Left ventricle myocardium superior (tissue), 1 donor: ENCODE measurements at places on chromosomes 5 and 9.

GRCh38 chr9:121026768-121027167, 23.3 kb downstream of the C5 start:
- DNase-seq = no peak

- DNase-seq = no peak
These were observed 1.8 kb downstream of the SLC25A51 start for GRCh38 chr9:37902131-37902530.

DNA sequence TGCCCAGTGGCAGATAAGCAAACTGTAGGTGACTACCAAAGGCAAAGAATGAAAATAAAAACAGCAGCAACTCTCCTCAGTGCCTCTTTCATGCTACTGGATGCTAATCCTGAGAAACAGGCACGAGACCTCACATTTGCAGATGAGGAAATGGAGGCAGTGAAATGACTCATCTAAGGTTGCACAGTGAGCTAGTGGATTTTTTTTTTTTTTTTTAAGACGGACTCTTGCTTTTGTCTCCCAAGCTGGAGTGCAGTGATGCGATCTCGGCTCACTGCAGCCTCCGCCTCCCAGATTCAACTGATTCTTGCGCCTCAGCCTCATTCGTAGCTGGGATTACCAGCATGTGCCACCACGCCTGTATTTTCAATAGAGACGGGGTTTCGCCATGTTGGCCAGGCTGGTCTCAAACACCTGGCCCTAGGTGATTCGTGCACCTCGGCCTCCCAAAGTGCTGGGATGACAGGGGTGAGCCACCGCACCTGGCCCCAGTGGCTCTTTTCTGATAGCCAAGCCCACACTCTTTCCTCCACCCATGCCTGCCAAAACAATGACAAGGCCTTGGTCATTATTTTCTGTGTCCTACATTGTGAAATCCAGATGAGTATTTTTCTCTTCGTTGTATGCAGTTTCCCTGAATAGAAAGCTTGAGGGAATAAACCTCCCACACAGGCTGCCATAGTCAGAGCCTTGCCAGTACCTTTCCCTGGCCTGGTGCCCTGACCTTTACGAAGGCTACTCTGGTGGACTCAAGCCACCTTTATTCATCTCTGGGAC, 19.2 kb downstream of the DOCK2 start:
- DNase-seq = peak; percentile 55

DNA sequence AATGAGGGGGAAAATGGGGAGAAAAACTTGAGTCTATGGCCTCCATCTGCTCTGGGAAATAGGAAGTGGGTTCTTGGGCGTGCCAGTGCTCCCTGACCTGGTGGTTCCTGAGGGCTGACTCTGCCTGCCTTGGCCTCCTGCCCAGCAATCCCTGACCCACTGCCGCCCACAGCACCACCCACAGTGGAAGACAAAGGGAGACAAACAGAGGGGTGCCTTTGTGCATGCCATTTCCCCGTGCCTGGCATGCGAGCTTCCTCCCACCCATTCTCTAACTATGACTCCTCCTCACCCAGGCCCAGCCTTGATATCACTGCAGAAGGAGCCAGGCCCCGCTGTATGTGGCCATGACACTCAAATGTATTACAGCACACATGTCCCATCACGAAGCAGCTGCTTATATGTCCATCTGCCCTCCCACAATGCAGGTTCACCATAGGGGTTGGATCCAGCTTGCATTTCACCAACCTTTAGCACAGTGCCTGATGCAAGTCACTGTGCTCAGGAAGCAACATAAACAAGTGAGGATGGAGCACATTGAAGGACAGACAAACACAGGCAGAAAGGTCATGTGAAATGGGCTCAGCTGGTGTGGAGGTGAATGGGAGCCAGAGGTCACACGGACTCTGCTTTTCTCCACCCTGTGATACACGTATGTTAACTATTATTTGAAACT, 84.4 kb downstream of the ADRB2 start:
- DNase-seq = peak; percentile 32

- no peak for DNase-seq
These were observed 2.6 kb downstream of the POLK start for GRCh38 chr5:75514323-75514722.

DNA sequence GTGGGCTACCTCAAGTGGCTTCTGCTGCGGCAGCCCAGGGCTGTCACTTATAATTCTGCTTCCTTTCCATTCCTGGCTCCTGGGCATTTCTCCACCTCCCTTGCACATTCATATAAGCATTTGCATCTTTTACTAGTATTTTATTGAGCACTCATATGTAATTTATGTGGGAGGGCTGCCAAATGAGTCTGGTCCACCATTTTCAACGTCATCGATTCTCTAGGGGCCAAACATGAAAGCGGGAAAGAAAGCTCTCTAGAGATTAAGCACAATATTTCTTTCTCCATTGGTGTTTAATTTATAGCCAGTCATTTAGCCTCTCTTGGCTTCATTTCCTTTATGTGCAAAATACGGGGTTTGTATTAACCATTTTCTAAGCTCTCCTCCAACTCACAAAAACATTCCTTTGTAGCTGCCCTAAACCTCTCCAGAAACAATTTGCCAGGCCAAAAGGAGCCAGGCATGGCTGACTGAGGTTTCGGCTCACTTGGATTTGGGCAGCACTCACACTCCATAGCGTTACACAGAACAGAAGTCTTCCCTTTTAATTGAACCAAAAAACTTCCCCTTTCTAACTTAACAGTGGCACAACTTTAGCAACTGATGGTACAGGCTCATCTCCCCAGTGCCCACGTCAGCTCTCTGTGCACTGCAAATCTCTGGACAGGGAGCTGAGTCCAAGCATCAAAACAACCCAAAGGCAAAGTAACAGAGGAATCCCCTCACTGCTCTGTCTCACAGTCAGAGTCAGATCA, 183.5 kb downstream of the ROR2 start:
- no peak for DNase-seq

DNA sequence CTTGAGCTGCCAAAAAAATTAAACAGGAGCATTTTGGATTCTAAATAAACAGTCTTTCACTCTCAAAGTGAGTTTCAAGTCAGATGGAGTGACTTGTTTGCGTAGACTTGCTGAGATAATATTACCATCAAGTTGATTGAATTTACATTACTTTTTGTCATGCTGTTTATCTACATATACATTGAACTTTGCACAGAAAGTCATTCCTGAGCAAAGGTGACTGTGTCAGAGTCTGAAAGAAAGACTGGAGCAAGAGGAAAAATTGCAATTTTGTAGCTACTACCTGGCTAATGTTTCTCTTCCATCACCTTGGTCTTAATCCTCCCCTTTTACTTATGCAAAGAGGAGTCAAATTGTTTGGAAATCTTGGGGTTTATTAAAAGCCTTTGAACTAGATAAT, 179.4 kb downstream of the PTTG1 start:
- no peak for DNase-seq

GRCh38 chr5:178232124-178232919, at the start of gene PHYKPL:
Gene PHYKPL (minus strand): TSS chr5:178232802. CDS start chr5:178232550, 252 bp downstream.
- DNase-seq = peak; percentile 86

DNA sequence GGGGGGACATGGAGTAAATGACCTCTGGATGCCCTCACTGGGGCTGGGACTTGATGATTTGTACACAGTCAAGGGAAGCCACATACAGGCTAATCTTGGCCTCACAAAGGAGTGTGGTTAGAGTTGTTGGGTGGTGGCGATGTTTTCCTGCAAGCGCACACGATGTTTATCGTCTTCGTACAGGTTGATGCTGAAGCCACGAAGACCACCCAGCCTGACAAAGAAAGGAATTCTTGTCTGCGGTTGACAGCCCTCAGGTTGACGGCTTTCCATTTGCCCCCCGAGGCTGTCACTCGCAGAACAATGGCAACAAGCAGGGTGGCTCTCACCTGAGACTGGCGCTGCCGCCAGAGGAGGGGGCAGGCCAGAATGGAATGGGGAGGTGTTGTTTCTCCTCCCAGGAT, 14.1 kb upstream of the XPA start:
- DNase-seq = no peak

DNA sequence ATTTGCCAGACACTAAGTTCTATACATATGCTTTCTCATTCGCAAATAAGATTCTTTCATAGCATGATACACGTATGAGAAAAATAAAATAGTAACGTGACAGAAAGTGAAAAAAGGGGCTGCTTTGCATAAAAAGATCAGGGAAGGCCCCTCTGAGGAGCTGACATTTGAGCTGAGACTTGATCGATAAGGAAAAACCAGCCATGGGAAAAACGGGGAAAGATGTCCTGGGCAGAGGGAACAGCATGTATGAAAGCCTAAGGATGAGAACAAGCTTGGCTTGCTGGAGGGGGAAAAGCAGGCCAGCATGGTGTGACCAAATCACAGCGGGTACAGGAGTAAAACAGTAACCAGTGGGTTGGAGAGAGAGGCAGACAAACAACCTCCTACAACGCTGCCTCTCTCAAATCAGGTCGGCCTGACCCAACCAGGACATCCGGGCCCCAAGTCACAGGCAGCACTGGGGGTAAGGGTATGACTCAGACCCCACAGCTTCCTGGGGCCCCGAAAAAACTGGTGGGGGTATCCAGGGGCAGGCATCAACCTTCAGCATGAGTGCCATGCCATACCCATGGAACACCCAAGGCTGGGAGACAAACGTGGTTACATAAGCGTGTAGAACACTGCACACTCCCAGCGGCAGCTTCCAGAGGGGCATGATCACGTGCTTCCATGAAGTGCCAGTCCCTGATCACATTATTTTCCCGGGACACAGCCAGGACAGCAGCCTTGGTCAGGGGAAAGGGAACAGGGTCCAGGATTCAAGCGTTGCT, 2.2 kb downstream of the TNIP1 start:
- DNase-seq = peak; percentile 50

GRCh38 chr5:133868946-133869518, 99.4 kb downstream of the C5orf15 start:
- DNase-seq = peak; percentile 86

DNA sequence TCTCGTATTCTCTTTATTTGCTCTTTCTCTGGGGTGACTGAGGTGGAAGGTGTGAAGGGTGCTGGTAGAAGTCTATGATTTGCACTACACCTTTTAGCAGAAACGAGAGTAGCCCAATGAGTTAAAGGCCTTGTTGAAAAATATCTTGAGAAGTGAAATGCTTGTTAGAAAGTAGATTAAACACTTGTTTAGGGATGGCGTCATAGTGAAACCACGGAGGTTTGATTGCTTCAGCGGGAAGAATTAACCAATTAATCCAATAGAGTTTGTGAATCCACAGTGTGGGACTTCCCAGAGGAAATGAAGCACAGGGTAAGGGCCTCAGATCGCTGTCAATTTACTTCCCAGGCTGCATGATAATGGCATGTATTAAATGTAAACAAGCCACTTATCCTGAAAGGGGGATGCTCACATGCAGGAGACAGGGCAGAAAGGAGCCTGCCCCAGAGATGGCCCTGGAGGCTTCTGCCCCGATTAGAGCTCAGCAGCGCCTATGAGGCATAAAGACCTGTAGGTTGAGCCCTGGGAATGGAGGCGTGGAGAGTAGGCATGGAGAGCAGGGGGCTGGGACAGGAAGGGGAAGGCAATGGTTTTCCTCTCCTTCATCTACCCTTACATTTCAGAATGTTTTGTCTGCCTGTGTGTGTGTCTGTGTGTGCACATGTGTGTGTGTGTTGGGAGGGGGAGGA, 1.5 kb downstream of the FAM170A start:
- no peak for DNase-seq

- DNase-seq = no peak
These were observed 22.2 kb downstream of the RALGDS start for GRCh38 chr9:133098871-133099270.

GRCh38 chr9:8762479-8763085, 963.0 kb upstream of the DMAC1 start:
- no peak for DNase-seq

DNA sequence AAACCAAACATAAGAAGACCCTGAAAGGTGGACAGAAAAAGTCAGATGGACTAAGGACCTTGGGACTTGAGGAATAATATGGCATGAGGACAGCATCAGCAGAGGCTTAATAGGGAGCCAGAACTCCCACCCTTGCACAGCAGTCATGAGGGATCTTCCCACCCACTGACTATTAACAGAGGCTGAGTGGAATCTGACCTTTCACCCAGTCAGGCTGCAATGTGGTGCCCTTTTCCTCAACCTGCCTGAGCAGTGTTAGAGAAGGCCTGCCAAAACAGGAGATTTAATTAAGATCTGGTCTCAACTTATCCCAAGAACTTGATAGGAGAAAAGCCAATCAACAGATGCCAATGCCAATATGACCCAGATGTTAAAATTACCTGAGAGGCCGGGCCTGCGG, 481.9 kb downstream of the KDM4C start:
- DNase-seq = no peak

GRCh38 chr5:83653669-83654068, 67.0 kb downstream of the HAPLN1 start:
- no peak for DNase-seq

- DNase-seq = no peak
These were observed 27.1 kb downstream of the HNRNPH1 start for GRCh38 chr5:179596421-179596820.

DNA sequence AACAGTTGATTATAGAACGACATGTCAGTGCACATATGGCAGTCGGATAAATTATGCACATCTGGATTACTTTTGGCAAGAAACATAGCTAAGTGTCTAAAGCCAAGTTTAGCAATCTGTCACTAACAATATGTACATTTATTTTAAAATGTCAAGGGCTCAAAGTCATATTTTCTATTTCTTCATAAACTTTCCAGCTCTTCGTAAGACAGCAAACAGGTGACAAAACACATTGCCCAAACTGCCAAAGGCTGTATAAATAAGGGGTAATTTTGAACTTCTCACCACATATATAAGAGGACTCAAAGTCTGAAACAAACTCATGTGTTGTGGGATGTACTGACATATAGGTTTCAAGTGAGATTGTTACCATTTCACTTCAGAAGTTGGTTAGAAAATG, 237.2 kb downstream of the ARL15 start:
- no peak for DNase-seq

GRCh38 chr9:17800418-17800817, 221.6 kb downstream of the SH3GL2 start:
- DNase-seq = no peak

DNA sequence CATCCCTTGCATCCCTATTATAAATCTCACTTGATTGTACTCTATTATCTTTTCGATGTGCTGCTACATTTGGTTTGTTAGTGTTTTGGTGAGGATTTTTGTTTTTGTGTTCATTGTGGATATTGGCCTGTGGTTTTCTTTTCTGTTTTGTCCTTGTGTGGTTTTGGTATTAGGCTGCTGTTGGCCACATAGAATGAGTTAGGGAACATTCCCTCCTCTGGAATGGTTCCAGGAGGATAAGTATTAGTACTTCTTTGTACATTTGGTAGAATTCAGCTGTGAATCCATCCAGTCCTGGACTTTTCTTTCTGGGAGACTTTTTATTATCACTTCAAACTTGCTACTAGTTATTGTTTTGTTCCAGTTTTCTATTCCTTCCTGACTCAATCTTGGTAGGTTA, 287.2 kb downstream of the CWC27 start:
- no peak for DNase-seq
